RWPE2 (cell line): ENCODE measurements at places on chromosomes 13 and 19.
A peak's percentile ranks its signal among the peaks of the same experiment; 100 is the strongest.

- no peak for DNase-seq
These were observed 17.8 kb downstream of the SHC2 start for GRCh38 chr19:443005-443404.

DNA sequence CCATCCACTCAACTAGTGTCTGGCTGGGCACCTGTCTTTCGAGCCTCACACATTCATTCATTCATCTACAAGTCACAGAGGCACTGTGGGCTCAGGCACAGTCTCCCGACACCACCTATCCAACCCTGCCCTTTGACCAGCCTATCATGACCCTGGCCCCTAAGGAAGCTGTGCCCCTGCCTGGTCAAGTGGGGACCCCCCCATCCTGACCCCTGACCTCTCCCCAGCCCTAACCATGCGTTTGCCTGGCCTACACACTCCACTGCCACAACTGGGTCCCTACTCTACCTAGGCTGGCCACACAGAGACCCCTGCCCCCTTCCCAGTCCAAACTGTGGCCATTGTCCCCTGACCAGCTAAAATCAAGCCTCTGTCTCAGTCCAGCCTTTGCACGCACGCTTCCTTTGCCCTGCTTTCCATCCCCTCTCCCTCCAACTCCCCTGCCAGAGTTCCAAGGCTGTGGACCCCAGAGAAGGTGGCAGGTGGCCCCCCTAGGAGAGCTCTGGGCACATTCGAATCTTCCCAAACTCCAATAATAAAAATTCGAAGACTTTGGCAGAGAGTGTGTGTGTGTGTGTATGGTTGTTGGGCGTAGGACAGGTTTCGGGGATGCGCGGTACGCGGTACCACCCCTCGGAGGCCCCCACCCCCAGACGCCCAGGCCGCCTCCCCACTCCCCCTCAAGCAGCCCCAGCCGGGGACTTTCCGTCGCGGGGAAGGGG, 404 bp upstream of the IL27RA start:
- no peak for DNase-seq

DNA sequence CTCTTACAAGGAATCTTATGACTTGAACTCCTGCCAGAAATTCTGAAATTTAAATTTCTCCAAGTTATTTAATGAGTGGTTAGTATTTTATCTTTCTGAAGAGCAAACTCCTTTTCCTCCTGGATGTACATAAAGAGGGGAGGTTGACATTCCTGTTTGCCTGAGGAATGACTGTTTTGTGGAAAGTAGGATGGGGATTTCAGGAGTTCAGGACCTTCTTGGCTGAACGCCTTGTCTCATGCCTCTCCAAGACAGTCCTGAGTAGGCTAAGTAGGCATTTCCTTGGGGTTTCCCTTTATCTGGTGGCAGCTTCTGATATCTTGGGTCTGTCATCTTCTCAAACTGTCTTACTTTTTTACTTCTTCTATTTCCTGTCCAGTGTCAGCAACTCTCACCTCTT, 356.6 kb downstream of the TDRD3 start:
- DNase-seq, result no peak

GRCh38 chr13:113860665-113861432, 3.0 kb downstream of the GAS6 start:
- peak; percentile 55 for DNase-seq

GRCh38 chr13:72774019-72774418, 7.7 kb downstream of the DIS3 start:
- DNase-seq, result no peak

- peak; percentile 60 for DNase-seq
These were observed at the start of gene SLITRK6 for GRCh38 chr13:85799097-85799582. TSS of gene SLITRK6 (minus strand) at chr13:85799419. CDS start at chr13:85796508, 2,911 bp downstream.

DNA sequence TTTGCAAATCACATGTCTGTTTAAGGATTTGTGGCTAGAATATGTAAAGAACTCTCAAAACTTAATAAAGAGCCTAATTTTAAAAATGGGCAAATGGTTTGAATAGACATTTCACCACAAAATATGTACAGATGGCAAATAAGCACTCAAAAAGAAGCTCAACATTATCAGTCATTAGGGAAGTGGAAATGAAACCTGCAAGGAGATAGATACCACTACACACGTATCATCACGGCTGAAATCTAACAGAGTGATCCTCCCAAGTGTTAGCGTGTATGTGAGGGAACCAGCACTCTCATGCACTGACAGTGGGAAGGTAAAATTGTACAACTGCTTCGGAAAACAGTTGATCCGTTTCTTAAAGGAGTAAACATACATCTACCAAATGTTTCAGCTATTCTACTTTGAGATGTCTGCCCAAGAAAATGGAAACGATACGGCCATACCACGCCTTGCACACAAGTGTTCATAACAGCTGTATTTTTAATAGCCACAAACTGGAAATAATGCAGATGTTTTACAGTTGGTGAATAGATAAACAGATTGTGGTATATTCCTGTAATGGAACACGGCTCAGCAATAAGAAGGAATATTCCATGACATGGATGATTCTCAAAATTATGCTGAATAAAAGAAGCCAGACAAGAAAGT, 14.5 kb downstream of the ARHGEF7 start:
- no peak for DNase-seq

DNA sequence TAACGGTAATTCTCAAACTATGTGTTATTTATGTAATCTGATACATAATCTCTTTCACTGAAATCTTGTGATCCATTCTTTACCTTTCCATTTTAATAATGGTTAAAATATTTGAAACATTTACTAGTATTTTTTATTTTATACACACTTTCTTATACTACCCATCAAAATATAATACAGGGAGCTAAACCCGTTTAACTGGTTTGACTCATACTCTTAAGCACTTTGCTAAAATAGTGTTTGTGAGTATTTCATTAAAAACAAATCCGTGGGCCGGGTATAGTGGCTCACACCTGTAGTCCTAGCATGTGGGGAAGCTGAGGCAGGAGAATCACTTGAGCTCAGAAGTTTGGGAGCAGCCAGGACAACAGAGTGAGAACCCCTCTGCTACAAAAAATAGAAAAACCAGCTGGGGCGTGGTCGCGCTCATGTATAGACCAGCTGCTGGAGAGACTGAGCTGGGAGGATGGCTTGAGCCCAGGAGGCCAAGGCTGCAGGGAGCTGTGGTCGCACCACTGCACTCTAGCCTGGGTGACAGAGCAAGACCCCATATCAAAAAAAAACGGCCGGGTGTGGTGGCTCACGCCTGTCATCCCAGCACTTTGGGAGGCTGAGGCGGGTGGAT, 43.8 kb upstream of the DCUN1D2 start:
- DNase-seq, result peak; percentile 8

GRCh38 chr19:4705413-4706131, 18.1 kb downstream of the DPP9 start:
- no peak for DNase-seq

GRCh38 chr13:78600280-78600883, 3.0 kb downstream of the POU4F1 start:
- no peak for DNase-seq

DNA sequence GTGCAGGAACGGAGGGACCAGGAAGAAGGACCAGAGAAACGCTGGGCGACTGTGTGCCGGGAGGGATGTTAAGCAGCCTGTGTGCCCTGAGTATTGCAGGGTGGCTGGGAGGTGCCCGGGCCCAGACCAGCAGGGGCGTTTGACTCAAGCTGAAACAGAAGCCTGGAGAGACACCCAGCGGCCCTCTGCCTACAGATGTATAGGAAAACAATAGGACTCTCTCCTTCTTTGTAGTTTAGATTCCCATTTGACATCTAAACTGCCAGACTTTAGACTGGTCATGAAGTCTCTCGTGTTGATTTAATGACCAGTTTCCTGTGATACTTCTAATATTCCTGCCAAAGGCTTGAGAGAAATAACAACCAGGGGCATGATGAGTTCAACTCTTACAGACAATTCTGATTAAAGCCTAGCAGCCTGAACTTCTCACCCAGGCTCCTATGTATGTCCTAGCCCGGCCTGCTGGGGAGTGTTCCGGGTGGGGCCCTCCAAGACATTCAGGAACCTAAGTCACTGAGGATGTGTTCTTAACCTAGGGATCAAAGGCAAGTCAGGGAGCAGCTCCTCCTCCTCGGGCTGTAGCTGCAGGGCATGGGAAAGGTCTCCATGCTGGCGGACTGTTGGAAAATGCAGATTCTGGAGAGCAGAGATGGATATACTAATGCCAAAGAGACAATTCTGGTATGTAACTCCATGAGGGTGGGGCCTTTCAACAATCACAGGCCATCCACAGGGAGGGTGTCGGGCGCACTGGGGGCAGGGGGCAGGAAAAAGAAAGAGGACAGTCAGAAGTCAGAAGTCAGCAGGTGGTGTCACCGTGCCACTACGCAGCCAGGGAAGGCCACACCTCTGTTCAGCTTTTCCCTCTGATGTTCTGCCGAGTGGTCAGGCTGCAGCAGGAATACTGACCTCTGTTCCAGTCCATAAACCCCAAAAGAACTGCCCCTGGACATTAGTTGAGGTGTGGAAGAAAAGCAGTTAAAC, 131.8 kb downstream of the STARD13 start:
- DNase-seq, result no peak

- no peak for DNase-seq
These were observed 60.5 kb downstream of the SPATA13 start for GRCh38 chr13:24221007-24221406.
